ENCODE measurements at places on chromosomes 6 and 20.

- no peak for DNase-seq
These were observed 294.2 kb downstream of the FOXC1 start for GRCh38 chr6:1903780-1904465.

DNA sequence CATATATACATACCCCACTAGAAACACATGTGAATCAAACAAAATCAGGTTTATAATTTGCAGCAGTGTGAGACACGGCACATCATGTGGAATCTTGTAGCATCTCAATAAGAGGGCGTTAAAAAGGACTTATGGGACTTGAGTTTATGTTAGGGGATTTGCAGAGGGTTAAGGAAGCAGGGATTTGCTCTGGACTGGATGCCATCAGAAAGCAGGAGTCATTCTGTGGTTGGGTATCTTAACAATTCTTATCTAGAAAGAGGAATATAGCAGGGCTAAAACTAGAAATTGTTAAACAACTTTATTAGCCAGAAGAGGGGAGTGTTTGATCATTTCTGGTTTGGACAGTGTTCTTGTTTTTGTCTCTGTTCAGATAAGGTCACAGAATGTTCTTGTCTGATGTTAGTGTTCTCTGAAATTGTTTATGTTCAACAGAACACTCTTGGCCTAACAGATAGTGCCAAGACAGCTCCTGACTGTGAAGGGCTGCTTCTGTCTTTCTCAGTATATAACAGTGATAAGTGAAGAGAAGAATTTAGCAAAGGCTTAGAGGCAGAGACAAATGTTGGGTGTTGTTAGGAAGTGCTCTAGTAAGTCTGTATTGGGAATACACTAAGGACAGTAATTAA is 39.2 kb downstream of the LIN28B start:
- DNase-seq, result no peak

DNA sequence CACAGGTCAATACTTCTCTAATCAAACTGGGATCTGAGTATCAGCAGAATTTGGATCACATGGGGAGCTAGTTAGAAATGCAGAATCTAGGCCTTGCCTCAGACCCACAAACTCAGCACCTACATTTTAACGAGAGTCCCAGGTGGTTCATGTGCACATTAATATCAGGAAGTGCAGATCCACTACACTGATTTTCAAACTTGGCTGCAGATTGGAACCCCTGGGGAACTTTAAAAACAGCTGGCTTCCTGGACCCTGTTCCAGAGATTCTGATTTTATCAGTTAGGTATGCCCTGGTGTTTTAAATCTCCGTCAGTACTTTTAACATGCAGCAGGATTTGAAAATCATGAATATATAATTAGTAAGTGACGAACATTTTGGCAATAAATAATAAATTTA is 1.9 kb upstream of the CST8 start:
- DNase-seq, result no peak

DNA sequence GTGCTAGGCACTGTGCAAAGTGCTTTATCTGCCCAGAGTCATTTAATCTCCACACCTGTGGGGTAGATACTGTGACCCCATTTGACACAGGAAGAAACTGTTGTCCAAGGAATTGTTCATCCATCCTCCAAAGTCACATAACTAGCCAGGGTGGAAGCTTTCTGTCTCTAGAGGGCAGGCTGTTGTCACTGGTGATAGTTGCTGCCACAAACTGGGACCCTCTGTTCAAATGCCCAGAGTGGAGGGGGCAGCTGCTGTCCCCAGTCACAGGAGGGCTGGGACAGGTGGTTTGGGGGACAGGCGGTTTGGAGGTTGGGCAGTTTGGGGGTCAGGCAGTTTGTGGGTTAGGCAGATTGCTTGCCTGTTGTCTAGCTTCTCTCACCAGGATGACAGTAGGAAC is 16.1 kb upstream of the TMEM242 start:
- DNase-seq, result no peak

DNA sequence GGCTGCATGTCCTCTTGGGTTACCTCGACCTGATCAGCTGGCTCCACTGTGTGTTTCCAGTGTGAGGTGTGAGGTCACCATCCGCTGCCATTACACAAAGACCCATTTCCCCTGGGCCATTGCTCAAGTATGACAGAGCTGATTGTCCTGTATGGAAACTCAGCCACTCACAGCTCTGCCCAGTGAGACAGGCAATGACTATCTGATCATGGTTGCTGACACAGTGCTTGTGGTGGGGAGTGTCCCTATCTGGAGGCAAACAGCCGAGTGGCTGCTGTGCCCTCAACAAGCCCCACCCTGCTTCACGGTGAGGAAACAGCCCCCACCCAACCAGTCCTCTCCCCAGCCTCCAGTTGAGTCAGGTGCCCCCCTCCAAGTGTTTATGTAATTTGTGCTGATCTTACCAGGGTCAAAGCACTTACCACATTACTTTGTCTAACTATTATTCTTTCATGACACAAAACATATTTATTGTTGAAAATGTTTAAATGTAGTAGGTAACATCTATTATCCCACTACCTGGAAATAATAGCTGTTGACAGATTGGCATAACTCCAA is 11.7 kb upstream of the MAPK13 start:
- peak; percentile 50 for DNase-seq

GRCh38 chr6:90397047-90397446 is 100.4 kb upstream of the BACH2 start:
- DNase-seq, result no peak

DNA sequence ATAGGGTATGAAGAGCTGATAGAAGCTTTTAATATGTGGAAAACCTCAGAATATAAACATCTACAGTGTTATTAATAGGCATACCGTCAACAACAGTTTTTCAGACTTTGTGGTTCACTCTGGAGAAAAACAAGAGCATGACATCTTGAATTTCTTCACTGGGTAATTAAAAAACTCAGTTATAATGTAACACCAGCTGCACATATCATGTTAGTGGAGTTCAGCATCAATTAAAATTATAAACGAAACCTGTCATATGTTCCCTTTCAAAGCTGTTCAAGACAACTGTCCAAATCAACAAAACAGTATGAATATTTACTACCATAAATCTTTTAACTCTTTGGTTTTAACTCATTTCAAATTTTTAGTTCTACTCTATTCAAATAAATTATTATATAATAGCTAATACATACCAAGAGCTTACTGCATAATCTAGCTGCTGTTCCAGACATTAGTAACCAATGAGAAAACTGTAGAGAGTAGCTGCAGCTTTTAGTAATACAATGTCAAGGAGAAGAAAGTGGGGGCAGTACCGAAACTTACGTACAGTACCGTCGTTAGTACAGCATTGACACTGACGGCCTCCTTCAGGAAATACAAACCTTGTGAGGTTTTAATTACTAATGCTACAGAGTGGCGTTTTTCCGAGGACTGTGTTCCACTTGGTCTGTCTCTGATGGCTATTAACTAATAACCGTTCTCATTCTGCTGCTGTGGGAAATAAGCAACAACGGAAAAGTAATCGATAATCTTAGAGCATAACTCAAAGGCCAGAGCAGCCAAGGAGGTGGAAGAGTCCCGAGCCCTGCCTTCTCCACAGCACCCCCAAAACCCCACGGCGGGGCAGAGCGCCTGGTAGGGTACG is 532 bp upstream of the PM20D2 start:
- peak; percentile 26 for DNase-seq

GRCh38 chr20:62792182-62792939 is 3.9 kb upstream of the MRGBP start:
- no peak for DNase-seq

DNA sequence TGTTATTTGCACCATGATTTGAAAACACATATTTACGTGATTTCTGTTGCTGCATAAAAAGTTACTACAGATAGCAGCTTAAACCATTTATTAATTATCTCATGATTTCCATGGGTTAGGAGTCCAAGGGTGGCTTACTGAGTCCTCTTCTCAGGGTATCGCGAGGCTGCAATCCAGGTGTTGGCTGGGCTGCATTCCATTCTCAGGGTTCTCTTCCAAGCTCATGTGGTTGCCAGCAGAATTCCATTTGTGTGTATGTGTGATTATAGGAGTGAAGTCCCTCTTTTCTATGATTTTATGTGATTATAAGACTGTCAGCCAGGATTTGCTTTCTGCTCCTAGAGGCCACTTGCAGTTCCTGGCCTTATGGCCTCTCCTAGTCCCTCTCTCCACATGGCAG is 135.1 kb downstream of the FAM83B start:
- DNase-seq, result no peak

GRCh38 chr6:39681674-39682121 is 43.5 kb downstream of the KIF6 start:
- no peak for DNase-seq

DNA sequence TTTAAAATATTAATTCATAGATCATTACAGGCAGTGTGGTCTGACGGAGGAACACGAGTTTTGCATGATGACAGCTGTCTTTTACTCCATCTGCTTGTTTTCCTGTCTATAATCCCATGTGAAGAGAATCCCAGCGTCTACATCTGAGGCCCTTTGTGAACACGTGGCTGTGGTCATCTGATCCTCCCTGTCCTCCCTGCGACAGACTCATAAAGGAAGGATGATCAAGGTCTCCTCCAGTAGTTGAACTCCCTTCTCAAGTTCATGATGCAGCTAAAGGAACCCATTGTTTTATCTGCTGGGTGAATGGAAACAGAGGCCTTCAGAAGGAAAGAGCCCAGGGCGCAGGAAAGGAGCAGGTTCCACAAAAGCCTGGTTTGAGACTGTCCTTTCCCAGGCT is 435.8 kb upstream of the JARID2 start:
- DNase-seq, result no peak

- no peak for DNase-seq
These were observed 967 bp downstream of the KIAA0408 start for GRCh38 chr6:127458222-127458621.

DNA sequence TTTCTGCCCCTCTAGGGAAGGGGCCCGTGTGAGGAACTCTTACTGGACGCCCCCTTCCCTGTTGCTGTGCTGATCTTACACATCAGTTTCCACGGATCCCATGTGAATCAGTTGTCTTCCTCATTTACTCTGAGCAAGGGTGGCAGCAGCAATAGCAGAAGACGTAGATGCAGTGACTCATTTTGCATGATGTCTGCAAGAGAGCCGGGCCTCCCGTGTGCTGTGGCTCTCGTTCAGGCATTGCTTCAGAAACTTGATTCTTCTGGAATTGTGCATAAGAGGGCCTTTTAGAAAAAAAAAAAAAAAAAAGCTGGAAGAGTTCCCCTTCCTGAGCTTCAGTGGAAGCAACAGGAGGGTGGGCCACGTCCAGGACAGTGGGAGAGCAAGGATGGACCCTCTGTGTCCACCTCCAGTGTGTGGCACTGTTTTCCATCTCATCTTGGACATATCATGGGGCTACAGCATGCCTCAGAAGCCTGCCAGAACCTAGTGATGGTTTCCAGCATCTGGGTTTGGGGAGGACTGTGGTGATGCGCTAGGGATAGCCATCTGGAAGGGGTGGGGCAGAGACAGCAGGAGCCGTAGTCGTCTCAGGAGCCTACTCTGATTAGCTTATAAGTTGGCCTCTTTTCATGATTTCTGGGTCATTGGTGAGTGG is 62.1 kb downstream of the FOXO3 start:
- no peak for DNase-seq

DNA sequence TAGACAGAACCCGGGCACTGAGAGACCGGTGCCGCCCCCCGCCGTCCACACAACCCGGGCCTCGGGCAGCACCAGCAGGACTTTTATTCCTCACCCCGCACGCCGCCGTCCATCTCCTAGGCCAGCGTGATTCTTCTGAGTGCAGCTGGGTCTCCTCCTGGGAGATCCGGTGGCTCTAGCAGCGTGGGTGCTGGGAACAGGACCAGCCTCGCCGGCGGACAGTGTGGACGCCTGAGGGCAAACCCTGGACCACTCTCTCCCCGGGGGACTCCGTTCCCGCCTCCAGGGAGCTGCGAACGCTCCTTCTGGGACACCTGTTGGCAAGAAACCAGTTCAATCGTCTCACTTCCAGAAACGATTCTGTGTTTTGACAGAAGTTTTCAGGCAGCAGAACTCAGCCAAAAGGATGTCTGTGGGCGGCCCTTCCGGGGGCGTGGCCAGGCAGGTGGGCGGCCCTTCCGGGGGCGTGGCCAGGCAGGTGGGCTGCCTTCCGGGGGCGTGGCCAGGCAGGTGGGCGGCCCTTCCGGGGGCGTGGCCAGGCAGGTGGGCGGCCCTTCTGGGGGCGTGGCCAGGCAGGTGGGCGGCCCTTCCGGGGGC is 130.7 kb downstream of the DLL1 start:
- no peak for DNase-seq

- no peak for DNase-seq
These were observed 7.8 kb upstream of the PLTP start for GRCh38 chr20:45919542-45920399.

DNA sequence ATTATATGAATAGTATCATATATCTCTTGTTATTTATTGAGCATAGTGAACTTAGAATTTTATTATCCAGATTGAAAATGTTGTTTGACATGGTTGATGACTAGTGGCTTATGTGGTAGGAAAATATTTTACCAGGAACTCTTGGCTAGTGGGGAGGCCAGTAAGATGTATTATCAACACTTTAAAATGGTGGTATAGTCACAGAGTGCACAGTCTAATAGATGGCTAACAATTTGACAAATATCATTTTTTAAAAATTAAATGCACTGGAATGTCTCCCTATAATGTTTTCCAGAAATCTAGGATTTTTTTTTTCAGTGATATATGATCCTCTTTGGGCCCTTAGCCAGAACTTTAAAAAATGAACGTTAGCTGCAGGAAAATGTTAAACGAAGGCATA is 26.9 kb upstream of the EYA4 start:
- DNase-seq, result no peak
